NK-92 treated with Interleukin-12 subunit alpha and Interleukin-12 subunit beta, amount 100 ng/mL, for 24 hours (cell line): ENCODE measurements at places on chromosomes 7 and 10.

DNA sequence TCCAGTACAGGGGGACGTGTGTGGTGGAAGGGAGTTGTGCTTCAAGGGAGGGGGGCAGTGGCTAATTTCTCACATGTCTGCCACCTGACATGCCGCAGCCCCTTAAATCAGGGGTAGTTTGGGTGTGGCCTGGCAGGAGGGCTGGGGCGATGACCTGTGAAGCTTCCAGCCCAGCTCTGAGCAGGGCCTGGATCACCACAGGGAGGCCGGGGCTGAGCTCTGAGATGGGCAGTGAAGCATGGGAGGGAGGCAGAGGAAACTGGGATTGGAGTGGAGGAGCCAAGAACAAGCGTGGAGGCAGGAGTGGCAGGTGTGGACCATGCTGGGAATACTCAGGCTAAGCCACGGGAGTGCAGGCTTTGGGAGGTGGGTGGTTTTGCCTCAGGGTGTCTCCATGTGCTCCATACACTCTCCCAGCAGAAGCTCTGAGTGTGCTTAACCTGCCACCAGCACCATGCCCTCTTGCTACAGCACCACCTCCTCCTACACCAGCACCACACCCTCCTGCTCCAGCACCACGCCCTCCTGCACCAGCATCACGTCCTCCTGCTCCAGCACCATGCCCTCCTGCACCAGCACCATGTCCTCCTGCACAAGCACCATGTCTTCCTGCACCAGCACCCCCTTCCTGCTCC, 99.3 kb upstream of the SHH start:
- DNase-seq: no peak

DNA sequence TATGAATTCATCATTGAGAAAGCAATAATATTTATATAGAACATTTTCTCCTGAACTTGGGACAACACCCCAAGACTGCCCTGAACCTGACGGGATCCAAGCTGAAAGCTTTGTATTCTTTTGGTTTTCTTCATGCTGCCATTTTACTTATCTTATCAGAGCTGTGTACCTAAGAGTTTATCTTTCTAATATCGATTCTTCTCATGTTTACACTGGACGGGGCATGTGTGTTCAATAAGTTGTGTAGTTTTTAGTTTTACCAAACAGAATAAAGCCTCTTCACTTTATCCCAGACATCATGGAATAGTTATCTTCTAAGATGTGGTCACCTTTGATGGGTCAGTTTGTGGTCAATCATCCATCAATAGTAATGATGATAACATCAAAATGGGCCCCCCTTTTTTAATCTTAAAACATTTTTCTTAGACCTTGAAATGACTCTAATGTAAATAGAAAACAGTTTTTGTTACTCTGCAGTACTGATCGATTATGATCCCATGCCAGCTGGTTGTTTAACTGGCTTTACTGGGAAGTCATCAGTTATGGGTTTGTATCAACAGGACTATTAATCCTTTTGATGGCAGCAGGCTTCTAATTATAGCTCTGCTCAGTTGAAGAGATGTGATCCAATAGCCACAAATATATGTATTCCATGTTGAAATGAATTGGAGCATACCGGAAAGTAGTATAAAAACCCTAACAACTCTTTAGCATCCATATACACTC, 446.1 kb downstream of the KCNMA1 start:
- no peak for DNase-seq

DNA sequence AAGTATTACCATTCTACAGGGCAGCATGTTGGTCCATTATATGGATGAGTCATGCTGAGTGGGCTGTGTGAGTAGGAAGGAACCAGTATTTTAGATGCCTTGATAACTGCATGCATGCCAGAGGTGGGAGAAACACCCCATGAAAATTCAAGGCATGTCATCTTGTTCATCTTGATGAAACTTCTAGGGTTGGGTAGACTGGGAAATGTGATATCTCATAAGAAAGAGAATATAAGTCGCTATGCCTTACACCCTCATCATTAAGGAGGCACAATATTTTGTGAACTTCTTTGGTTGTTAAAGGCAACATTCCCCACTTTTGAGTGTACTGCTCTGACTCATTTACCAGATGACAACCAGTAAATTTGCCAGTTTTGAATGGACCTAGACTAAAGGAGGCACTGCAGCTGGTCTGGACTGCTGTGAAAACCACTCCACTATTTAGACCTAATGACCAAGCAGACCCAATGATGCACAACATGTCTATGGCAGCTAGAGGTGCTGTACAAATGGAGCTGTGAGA, 48.0 kb downstream of the ZNF365 start:
- DNase-seq: no peak

- DNase-seq: no peak
Measured at GRCh38 chr7:91491868-91492267, 227.6 kb downstream of the FZD1 start.

DNA sequence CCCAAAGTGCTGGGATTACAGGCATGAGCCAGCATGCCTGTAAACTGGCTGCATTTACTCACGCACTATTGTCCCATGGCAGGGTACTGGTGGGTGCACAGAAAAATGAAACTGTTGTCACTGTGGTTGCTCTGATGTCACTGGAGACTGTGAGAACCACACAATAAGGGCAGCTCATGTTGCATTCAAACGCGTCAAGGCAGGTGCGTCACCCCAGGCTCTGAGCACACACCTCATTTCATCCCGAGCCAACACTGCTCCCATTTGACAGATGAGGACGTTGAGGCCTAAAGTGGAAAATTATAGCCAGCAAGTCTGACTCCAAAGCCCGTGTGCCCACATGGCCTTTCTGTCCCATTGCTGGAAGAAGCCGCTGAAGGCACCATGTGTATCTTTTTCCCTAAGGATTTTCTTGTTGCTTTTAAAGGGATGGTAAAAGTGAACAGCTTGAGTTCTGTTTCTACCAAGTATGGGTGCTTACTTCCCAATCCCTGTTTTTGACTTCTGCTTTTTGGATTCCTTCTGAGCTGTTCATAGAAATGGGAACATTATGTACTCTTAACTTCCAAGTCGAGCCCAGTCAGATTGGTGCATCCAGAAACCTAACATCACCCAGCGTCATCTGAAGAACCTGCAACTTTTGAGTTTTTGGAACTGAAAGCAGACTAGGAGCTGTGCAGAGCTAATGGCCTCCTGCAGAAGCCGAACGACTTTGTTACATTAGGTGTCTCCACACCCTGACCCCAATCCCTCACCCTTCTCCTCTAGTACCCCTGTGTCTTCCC, 60.1 kb upstream of the CARD11 start:
- no peak for DNase-seq

DNA sequence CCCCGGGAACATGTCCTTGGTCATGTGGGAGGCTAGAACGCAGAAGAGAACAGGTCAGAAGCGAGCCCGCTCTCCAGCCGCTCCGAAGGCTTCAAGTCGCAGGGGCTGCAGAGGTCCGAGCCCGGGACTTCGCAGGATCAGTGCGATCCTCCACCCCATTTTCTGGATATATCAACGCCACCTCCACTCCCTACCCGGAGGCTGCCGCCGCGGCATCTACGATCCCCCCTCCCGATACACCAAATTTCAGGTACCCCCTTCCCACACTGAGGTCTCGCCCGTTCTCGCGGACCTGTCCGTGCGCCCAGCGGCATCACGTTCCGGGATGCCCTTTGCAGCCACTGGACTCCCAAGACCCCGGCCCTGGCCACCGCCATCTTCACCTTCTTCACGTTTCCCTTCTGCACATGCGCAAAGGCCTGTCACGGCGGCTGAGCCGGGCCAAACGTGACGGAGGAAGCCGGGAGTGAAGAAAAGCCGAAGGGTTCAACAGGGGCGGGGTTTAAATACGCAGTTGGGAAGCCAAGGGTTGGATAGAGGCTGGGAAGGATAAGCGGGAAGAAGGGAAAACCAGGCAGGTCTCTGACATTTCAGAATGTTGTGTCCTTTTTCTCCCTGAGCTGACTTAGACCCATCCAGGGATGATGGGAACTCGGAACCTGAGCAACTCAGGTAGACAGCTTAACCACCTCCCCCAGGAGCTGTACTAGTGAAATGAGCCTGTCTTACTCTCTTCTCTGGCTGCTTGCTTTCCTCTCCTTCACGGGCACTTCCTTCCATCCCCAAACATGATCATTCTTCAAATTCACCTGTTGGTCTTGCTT, at the start of gene NDUFB8:
Gene NDUFB8 (minus strand): TSS at position 397 of the 824 bp plus-strand sequence. CDS start 20 bp downstream, at position 377.
- peak; percentile 76 for DNase-seq

GRCh38 chr7:3673524-3673923, 372.5 kb downstream of the SDK1 start:
- no peak for DNase-seq

- DNase-seq: no peak
Measured at GRCh38 chr7:105802604-105803428, 73.6 kb downstream of the ATXN7L1 start.

DNA sequence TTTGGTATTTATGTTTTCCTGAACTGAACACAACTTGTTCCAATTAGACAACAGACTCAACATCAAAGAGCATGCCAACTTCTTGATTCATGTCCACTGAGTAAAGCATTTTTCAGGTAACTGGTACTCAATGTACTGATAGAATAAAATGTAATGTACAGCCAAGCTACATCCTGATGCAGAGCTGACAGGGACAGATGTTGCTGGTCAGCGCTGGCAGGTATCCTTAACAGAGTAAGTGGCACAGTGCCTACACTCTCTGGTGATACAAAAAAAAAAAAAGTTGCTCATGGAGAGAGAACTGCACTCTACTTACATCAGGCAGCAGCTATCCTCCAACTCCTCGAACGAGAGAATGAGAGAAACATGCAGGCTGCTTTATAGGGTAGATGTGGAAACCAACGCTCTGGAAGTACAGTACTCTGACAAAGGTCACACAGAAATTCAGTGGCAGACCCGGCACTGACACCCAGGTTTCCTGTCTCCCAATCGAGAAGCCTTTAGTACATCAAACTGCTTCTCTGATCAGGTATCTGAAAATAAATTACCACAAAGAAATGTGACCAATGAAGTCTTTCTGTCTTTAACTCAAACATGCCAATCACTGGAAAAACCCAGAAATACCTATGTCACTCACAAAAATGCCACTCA, 4.6 kb downstream of the ITGB1 start:
- no peak for DNase-seq

DNA sequence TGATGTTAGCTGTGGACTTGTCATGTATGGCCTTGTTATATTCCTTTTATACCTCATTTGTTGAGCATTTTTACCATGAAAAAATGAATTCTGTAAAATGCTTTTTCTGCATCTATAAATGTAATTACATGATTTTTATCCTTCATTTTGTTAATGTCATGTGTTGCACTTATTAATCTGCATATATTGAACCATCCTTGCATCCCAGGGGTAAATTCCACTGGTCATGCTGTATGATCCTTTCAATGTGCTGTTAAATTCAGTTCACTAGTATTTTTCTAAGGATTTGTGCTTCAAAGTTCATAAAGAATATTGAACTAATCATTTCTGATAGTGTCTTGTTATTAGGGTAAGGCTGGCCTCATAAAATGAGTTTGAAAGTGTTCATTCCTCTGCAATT, 31.9 kb upstream of the AHR start:
- DNase-seq: no peak

DNA sequence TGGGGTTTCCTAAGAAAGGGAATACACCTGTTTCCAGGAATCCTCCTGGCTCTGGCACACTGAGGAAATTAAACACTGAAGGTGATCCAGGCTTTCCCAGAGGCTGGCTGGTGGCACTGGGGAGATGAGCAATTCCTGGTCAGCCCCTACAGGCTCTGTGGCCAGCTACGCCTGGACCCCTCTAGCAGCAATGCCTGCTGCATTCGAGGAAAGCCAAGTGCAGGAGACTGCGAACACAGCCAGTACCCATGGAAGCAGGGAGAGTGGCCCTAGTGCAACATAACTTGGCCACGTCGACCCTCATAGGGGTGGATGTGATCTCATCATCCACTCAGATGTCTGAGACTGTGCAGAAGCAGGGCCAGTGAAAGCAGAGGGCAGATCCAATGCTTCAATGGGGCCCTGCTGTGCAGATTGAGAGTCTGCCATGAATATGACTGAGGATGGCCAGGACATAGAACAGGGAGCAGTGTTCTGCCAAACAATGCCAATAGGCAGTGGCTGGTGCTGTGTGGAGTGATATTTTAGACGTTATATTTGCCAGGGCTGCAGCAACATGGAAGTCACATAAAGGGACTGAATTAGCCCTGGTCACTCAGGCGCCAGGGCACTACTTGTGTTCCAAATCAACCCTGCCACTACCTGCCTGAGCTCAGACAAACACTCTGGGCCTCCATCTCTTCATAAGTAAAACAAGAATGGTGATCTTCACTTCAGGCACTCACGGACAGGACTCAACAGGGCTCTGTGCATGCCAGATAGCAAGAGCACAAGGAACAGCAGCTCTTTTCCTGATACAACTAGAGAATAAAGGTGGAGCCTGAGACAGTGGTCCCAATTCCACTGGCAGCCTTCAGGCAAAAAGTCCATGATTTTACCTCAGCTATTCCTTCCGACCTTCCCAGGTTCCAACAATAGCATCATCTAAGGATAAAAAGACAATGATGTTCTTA, 2.4 kb downstream of the ZNF488 start:
- DNase-seq: no peak

DNA sequence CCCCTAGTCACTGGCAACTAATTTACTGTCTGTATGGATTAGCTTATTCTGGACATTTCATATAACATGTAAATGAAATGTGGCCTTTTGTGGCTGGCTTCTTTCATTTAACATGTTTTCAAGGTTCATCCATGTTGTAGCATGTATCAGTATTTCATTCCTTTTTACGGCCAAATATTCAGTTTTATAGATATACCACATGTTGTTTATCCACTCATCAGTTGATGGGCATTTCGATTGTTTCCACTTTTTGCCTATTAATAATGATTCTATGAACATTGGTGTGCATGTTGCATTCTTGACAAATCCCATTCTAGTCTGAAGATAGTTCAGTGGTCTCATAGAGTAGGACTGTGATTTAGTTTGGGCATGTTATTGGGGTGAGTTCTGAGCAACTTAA, 12.6 kb downstream of the CNNM2 start:
- no peak for DNase-seq

DNA sequence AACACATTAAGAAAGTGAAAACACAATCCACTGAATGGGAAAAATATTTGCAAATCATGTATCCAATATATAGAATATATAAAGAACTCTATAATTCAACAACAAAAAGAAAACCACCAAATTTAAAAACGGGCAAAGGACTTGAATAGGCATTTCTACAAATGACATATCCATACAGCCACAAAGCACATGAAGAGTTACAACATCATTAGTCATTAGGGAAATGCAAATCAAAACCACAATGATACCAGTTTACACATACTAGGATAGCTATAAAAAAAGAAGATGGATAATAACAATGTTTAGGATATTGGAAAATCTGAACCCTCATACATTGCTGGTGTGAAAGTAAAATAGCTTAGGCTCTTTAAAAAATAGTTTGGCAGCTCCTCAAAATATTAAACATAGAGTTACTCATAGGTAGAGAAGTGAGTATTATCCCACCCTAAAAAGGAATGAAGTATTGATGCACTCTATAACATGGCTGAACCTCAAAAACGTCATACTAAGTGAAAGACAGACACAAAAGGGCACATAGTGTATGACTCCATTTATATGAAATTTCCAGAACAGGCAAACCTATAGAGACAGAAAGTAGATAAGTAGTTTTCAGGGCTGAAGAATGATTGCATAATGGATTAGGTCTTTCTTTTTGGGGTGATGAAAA, 4.5 kb downstream of the ZPBP start:
- no peak for DNase-seq

GRCh38 chr7:24732646-24733413, 24.4 kb downstream of the GSDME start:
- no peak for DNase-seq

- DNase-seq: no peak
Measured at GRCh38 chr10:112588225-112588990, 141.4 kb downstream of the VTI1A start.

- no peak for DNase-seq
Measured at GRCh38 chr10:132516771-132517725, 20.5 kb upstream of the INPP5A start.

GRCh38 chr7:55067748-55068147, 48.9 kb downstream of the EGFR start:
- no peak for DNase-seq
